ENCODE measurements at places on chromosomes 3 and 15. TPM values are rescaled to one million over a fixed set of nuclear protein-coding genes. Genes with fewer than 3 reads are reported as not detected.

The GALNT15 gene
- 226 TPM for total RNA-seq

The SLC2A2 gene
- not detected for total RNA-seq

The SLC27A2 gene
- 4.2 TPM for total RNA-seq

The DTWD1 gene
- 24.9 TPM for total RNA-seq

GRCh38 chr3:195809796-195810454, 1.8 kb downstream of the MUC4 start:
- no peaks in the 10 kb centered on the region for H3K36me3 ChIP-seq
- peaks cover 30% of the 10 kb centered on the region for H3K4me1 ChIP-seq
- no peak overlapping the region for H3K27ac ChIP-seq
- DNase-seq = no peak

GRCh38 chr3:111506435-111506834, 35.6 kb upstream of the CD96 start:
- no peaks in the 10 kb centered on the region for H3K36me3 ChIP-seq
- no peak overlapping the region for H3K27ac ChIP-seq
- DNase-seq = no peak
- no peaks in the 10 kb centered on the region for H3K27me3 ChIP-seq

DNA sequence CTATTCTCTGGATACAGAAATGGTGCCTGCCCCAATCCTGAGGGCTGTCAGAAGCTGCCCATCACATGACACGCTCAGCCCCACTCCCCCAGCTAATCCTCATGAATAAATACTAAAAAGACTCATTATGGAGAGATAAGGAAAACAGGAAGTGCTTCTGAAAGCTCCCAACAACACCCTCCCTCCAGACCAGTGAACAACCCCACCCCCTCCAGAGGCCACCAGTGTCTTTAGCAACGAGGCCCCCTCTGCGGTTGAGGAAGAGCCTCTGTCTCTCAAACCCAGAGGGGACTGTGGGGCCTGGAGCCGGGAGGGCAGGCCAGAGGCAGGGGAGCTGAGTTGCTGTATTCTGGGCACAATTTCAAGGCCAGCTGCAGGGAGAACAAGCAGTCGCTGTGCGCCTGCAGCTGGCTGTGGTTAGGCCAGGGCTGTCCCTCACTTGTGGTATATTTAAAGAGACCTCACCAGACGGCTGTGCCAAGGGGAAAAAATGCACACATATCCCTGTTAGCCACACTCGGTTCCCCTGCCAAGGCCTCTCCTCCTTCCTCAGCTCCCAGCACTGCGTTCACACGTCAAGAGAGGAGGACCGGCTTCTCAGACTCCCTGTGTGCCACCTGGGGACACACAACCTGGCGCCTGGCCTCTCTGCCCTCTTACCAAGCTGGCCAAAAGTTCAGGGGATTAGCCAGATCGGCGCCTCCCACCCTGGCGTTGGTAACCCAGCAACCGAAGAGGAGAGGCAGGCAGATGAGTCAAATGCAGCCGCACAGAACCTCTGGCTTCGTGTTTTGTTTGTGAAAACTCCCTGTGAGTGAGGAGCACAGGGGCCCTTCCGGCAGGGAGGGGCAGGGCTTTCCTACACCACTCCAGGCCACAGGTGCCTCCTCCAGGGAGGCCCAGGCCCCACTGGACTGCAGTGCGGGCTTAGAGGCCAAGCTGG, 101.2 kb upstream of the ETV5 start:
- H3K27ac ChIP-seq = no peak overlapping the region
- H3K4me1 ChIP-seq = no peaks in the 10 kb centered on the region
- H3K36me3 ChIP-seq = no peaks in the 10 kb centered on the region
- H3K27me3 ChIP-seq = no peaks in the 10 kb centered on the region
- no peak overlapping the region for H3K4me3 ChIP-seq

DNA sequence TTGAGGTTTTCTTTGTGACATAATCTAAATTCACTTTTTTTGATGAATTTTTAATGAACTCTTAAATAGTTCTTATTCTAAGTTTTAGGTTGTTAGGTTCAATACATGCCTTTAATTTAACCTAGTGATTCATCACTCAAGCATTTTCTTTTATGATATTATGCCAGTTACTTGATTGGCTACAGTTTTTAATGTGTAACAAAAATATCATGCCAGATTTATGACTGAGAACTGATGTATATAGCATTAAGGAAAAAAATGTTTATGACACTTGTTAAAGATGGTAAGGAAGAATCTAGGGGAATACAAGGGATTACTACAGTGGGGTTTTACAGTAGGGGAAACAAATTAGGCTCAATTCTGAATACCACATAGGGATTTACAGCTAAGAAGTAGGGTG, 103.1 kb downstream of the VGLL3 start:
- H3K36me3 ChIP-seq = no peaks in the 10 kb centered on the region
- H3K27ac ChIP-seq = no peak overlapping the region
- no peak overlapping the region for H3K4me3 ChIP-seq
- no peak for DNase-seq
- no peaks in the 10 kb centered on the region for H3K27me3 ChIP-seq

GRCh38 chr3:18483226-18483625, 58.1 kb upstream of the SATB1 start:
- no peaks in the 10 kb centered on the region for H3K27me3 ChIP-seq
- H3K36me3 ChIP-seq = no peaks in the 10 kb centered on the region
- H3K4me3 ChIP-seq = no peak overlapping the region
- no peak overlapping the region for H3K27ac ChIP-seq

- H3K4me1 ChIP-seq = peaks cover 25% of the 10 kb centered on the region
- H3K36me3 ChIP-seq = no peaks in the 10 kb centered on the region
- DNase-seq = no peak
- no peaks in the 10 kb centered on the region for H3K27me3 ChIP-seq
- no peak overlapping the region for H3K4me3 ChIP-seq
These were observed 113.9 kb downstream of the OXNAD1 start for GRCh38 chr3:16378920-16379319.

DNA sequence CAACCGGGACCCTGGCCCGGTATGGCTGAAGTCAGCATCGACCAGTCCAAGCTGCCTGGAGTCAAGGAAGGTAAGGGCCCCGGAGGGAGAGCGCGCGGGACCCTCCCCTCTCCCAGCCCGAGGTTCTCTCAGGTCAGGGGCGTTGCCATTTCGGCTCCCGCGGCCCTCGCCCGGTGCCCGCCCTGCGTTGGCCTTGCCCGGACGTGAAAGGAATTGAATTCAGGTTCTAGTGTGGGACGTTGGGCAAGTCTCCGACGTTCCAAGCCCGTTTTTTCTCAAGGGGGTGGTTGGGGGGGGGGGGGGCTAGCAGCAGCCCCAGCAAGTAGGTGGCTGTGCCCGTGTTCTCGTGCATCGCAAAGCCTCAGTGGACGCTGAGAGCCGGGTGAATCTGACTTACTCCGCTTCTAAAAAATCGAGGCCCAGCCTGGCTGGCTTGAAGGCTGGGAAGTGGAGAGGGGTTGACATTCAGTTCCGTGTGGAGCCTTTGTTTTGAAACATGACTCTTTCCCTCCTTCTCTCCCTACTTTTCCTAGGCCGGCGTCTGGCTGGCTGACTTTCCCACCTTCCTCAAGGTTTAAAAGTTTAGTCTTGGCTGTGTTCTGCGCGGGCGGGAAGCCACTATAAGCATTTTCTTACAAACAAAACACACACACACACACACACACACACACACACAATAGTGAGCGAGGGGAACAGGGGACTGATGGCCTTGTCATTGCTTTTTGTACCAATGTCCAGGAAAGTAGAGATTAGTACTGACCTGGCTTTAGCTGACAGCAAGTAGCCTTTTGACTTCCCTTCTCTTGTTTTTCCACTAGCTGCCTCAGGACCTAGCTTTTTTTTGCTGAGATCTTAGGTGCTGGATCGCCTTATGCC, at the start of gene UTS2B:
UTS2B (minus strand) TSS at position 873 of the 876 bp plus-strand sequence. CDS start 48,337 bp downstream, outside the sequence.
- peak; percentile 55 for DNase-seq
- no peaks in the 10 kb centered on the region for H3K27me3 ChIP-seq
- no peaks in the 10 kb centered on the region for H3K36me3 ChIP-seq
- H3K4me1 ChIP-seq = peaks cover 23% of the 10 kb centered on the region

GRCh38 chr3:59316688-59317275, 267.0 kb upstream of the CFAP20DC start:
- H3K36me3 ChIP-seq = no peaks in the 10 kb centered on the region
- H3K27ac ChIP-seq = no peak overlapping the region
- no peaks in the 10 kb centered on the region for H3K4me1 ChIP-seq
- no peaks in the 10 kb centered on the region for H3K27me3 ChIP-seq

- H3K4me1 ChIP-seq = no peaks in the 10 kb centered on the region
- no peaks in the 10 kb centered on the region for H3K27me3 ChIP-seq
- no peaks in the 10 kb centered on the region for H3K36me3 ChIP-seq
- no peak for DNase-seq
- no peak overlapping the region for H3K4me3 ChIP-seq
These were observed 99.8 kb downstream of the MECOM start for GRCh38 chr3:169563775-169564059.

GRCh38 chr15:70281811-70282307, 184.1 kb upstream of the TLE3 start:
- no peak overlapping the region for H3K4me3 ChIP-seq
- no peak for DNase-seq
- H3K27me3 ChIP-seq = no peaks in the 10 kb centered on the region
- H3K36me3 ChIP-seq = no peaks in the 10 kb centered on the region
- H3K27ac ChIP-seq = no peak overlapping the region

DNA sequence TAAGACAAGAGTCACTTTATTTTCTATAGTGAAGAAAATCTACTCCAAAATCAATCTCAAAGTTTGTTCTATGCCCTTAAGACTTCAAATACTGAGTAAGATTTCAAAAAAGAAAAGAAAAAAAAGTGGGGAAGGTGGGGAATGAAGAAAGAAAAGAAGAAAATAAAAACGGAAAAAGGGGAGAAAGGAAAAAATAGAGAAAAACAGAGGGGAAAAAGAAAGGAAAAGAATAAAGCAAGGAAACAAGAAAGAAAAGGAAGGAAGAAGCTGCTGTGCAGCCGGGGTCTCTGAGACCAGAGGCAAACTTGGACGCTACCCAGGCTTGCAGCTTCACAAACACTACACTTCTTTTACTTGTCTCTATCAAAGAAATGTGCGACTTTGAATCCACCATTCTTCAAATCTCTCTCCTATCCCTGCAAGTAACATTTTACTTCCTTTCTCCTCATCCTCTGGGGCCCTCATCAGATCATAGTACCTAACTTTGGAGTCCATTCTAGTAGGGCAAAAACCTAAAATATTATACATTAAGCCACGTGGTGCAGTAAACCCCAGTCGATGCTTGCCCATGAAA, 279.8 kb downstream of the FOXP1 start:
- peaks cover 16% of the 10 kb centered on the region for H3K4me1 ChIP-seq
- no peak for DNase-seq
- no peaks in the 10 kb centered on the region for H3K27me3 ChIP-seq
- H3K4me3 ChIP-seq = no peak overlapping the region

- H3K36me3 ChIP-seq = peaks cover 32% of the 10 kb centered on the region
- no peak for DNase-seq
- H3K27me3 ChIP-seq = no peaks in the 10 kb centered on the region
These were observed 2.0 kb downstream of the TM2D3 start for GRCh38 chr15:101650145-101650544.

DNA sequence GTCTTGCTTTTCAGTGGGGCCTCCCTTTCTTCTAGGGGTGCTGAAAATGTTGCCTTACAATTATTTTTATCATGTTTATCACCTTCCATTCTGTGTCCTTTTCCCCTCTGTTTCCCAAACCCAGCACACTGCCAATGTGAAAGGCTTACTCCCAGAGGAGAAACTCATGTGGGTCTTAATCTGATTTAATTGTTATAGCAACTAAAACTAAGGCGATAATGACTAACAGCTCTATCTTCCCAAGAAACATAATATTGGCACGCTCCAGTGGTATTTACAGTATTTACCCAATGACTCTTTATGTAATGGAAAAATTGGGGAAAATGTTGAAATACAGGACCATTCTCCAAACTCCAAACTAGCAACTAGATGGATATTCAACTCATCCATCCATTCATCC, 58.4 kb downstream of the MESD start:
- no peaks in the 10 kb centered on the region for H3K4me1 ChIP-seq
- H3K36me3 ChIP-seq = no peaks in the 10 kb centered on the region
- no peak overlapping the region for H3K4me3 ChIP-seq

- DNase-seq = no peak
- no peaks in the 10 kb centered on the region for H3K27me3 ChIP-seq
- no peaks in the 10 kb centered on the region for H3K36me3 ChIP-seq
- no peak overlapping the region for H3K27ac ChIP-seq
- H3K4me1 ChIP-seq = peaks cover 3% of the 10 kb centered on the region
These were observed 232.0 kb upstream of the HES1 start for GRCh38 chr3:193903966-193904365.

DNA sequence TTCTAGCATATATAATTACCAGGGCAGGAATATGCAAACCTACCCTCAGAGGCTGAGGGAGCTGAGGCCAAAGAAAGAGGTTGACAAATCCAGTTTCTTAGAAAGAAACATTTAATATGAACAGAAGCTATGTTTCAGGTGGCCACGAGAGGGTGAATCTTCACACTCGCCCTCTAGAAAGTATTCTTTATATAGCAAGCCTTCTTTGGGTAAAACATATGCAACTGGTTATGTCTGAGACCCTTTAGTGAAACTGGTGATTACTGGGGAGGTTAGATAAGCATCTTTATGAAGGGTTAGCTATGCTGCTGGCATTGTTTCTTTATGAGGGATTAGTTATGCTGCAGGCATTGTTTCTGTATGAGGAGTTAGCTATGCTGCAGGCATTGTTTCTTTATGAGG, 50.7 kb upstream of the GOLGA6L2 start:
- H3K36me3 ChIP-seq = no peaks in the 10 kb centered on the region
- no peak for DNase-seq
- no peaks in the 10 kb centered on the region for H3K4me1 ChIP-seq
- no peak overlapping the region for H3K27ac ChIP-seq
- no peaks in the 10 kb centered on the region for H3K27me3 ChIP-seq
- H3K4me3 ChIP-seq = no peak overlapping the region

DNA sequence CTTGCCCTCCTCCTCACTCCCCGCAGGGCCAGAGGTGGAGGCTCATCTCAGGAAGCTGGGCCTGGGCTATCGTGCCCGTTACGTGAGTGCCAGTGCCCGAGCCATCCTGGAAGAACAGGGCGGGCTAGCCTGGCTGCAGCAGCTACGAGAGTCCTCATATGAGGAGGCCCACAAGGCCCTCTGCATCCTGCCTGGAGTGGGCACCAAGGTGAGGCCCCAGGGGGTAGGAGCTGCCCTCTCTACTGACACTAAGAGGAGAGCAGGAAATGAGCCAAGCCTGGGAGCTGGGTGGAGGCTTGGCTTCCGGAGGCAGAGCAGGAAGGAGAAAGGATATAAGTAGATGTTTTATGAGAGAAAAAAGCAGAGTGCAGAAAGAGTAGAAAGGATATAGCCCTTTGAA, 4.9 kb downstream of the OGG1 start:
- H3K4me3 ChIP-seq = no peak overlapping the region
- no peak for DNase-seq
- no peaks in the 10 kb centered on the region for H3K27me3 ChIP-seq
- peak overlapping the region; percentile 40 for H3K27ac ChIP-seq
- peaks cover 9% of the 10 kb centered on the region for H3K4me1 ChIP-seq
- H3K36me3 ChIP-seq = peaks cover 28% of the 10 kb centered on the region

All from thyroid gland (tissue), 4 donors.